Stimulated activated CD4-positive, alpha-beta T cell treated with anti-CD3 and anti-CD28 coated beads, Interleukin-2, amount 100 ng/mL, for 4 hours (primary cell): ENCODE measurements at places on chromosomes 6 and 20.

- no peak for DNase-seq
Measured at GRCh38 chr6:44540881-44541280, 153.4 kb downstream of the CDC5L start.

GRCh38 chr6:1906609-1907008 lies 296.9 kb downstream of the FOXC1 start:
- DNase-seq = no peak

DNA sequence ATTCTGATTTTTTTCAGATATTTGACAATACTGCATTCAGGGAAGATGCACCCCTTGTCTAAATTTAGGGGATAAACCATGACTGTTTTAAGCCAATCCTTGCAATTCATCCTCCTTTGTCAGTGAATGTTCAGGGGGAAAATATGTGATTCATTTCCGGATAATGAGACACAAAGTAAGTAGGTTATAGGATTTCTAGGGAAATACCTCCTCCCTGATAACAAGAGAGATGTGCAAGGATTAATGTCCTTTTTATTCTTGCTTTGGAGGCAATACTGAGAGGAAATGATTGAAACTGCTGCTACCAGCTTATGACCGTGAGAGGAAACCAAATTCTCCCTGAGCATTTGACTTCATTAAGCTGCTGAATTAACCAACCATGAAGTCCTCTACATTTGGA lies 161.3 kb upstream of the EYA4 start:
- DNase-seq = no peak

DNA sequence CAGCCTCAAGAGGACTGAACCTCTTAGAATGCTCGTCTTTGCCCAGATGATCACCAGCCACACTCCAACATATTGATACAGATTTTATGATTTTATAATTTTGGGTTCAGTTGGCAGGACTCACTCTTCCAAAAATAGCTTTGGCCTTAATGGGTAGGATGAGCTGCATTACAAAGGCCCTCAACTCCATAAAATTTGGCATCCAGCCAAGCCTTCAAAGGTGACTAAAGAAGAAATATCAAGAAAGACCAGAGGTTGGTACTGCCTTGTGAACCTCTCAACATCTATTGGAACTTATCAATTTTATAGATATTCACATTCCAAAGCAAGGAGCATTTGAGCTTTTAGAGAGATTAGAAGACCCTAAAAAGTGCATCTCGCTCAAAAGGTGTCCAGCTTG lies 48.4 kb upstream of the SNAP25 start:
- no peak for DNase-seq

DNA sequence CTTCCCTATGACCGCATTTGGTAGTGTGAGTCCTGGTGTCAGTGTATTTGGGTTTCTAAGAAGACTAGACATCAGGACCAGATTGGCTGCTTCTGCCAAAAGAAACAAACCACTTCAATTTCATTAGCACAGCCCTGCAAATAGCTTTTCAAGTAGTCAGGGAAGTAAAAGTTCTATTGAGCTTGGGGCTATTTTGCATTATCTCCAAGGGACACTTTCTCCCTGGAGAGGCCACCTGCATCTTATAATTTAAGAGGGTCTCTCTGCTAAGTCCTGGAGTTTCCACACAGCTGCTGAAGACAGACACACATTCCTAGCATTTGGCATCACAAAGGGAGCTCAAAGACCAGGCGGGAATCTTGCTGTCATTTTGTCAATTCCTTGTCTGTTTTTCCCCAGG lies 141.2 kb downstream of the BMP2 start:
- no peak for DNase-seq

GRCh38 chr6:5537967-5538366 lies 276.7 kb downstream of the FARS2 start:
- DNase-seq = no peak

DNA sequence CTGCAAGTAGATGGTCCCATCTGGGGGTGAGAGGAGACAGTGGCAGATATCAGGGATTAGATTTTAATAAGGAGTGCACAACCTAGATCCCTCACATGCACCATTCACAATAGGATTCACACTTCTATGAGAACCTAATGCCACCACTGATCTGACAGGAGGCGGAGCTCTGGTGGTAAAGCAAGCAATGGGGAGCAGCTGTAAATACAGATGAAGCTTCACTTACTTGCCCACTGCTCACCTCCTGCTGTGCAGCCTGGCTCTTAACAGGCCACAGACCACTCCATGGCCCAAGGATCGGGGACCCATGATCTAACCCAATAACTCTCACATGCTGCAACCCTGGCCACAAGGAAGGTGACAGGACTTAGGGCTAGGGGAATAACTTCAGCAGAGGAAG lies 75.4 kb downstream of the ZNF133 start:
- DNase-seq = no peak

GRCh38 chr6:159865226-159865920 lies 25.4 kb upstream of the MAS1 start:
- no peak for DNase-seq

GRCh38 chr20:1225263-1225782 lies 521 bp upstream of the RAD21L1 start:
- no peak for DNase-seq
